ENCODE measurements at places on chromosomes 11 and 22.

- no peak for DNase-seq
Observed at GRCh38 chr11:10287766-10288715, 6.0 kb downstream of the SBF2 start.

GRCh38 chr11:119340335-119341221, at the start of gene C1QTNF5:
TSS of gene C1QTNF5 (minus strand) at chr11:119340883. CDS start at chr11:119340397, 486 bp downstream.
- peak; percentile 92 for DNase-seq

GRCh38 chr11:68312780-68313573, 586 bp downstream of the LRP5 start:
- no peak for DNase-seq

- peak; percentile 51 for DNase-seq
Observed at GRCh38 chr22:28172892-28173670, 254.0 kb upstream of the PITPNB start.

DNA sequence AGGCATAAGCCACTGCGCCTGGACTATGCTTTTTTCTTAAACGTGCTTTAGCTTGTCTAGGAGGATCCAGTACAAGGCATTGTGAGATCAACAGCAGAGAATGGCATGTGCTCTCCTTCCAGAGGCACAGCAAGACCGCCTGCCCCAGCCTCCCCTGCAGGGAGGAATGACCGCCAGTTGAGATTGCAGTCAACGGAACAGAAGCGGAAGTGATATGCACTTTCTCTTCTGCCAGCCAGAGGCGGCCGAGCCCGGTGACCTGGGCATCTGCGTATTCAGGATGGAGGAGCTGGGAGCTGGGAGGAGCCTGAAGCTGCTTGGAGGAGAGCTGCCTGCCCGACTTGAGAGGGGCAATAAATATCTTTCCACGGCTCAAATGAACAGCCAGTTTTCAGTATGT, 243.0 kb downstream of the CTTN start:
- DNase-seq, result no peak

- peak; percentile 66 for DNase-seq
Observed at GRCh38 chr22:40525250-40525884, 111.2 kb downstream of the MRTFA start.

DNA sequence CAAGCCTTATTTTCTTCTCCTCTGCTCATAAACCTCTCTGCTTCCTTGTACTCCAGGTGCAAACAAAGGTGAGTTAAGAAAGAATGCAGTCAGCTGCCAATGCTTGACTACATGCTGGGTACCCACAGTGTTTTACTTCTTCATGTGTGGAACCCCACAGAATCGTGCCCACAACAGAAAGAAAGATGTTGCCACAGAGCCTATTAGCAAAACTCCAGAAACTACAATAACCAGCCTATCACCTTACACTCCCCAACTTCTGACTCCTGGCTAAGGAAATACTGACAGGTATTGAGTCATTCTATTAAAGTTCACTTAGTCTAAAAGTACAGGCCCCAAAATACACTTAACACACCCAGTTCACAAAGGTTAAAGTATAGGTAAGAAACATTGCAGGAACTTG, 56.9 kb upstream of the CCDC89 start:
- no peak for DNase-seq

DNA sequence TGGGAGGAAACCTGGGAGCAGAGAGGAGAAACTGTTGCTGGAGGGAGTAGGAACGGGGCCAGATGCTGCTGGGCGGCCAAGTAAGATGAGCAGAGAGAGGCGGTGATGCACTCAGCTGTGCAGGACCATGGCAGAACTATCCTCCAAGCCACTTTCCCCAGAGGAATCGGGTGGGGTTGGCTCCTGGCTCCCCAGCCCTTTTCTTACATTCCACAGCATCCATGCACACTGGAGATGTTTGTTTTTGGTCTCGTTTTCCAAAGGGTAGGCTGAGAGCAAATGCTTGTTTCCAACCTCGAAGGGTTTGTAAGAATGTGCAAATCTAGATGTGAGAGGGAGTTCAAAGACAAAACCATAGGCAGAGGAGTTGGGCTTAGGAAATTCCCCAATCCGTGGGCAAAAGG, 73.2 kb downstream of the DBX1 start:
- no peak for DNase-seq

DNA sequence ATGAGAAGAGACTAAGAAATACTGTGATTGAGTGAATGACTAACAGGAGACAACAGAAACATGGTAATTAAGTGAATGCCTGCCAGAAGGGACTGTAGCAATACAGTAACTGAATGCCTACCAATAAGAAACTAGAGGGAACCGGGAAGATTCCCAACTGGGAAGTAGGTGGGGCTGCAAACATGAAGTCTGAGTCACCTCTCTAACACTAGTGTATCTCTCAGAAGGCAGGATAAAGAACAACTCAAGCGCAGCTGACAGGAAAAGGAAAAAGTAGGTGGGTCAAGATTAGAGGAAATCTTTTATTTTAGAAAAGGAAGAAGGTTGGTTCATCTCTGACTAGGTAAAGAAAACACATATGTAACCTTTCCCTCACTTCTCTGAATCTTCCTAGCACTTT, 14.0 kb downstream of the C11orf42 start:
- DNase-seq, result peak; percentile 87

- peak; percentile 56 for DNase-seq
Observed at GRCh38 chr11:838441-839279, 3.7 kb downstream of the POLR2L start.

DNA sequence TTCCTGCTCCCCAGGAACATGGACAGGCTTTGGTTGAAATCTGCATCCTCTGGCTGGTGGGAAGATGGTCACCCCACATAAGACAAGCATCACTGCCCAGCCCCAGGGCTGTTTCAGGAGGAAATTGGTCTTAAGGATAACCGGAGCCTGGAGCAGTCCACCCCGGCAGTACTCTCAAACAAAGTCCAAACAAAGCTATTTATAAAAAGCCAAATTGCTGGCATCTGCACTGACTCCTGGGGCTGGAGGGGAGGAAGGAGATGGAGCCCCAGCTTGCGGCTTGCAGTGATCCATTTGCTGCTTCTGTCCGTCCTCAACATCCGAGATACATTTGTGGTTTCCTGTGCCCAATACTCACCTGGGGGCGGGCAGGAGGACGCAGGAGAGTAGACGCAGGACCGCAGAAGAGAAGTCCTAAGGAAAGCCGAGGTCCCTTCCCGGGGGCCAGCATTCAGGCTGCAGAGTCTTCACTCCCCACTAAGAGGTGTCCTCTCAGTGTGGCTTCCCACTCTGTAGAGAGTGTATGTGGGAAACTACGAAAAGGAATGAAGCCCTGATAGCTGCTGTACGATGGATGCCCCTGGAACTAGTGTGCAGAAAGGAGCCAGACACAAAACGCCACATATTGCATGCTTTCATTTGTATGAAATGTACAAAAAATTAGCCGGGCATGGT, 107.3 kb upstream of the FGF3 start:
- no peak for DNase-seq

DNA sequence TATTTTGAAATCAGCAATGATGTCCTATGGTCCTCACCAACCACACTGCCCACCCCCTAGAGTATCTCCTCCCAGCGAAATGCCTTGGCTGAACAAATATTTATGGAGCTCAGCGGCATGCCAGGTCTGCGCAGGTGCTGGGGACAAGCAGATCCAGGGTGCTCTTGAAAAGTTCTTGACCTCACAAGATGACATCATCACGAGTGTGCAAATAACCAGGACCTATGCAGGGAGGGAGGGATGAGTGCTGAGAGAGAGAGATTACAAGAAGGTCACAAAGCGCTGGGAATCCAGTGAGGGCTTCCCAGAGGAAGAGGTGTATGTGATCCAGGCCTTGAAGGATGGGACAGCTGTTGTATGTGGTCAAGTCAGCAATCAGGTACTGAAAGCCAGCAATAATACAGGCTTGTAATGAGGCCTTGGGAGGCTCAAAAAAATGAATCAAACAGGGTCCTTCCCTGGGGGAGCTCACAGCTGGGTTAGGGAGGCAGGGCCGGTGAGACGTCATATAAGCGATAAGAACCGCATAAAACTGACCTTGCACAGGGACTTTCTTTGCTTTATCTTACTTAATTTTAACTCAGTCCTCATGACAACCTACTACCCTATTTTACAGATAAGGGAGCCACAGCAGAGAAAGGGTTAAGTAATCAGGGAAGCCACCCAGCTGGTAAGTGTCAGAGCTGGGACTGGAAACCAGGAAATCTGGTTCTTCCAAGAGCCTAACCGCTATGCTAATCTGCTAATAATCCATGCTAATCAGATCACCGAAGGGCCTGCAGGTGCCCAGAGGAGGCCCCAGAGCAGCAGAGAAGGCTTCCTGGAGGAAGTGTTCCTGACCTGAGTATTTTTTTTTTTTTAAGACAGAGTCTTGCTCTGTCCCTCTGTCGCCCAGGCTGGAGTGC, 8.2 kb downstream of the ARRB1 start:
- no peak for DNase-seq

- DNase-seq, result no peak
Observed at GRCh38 chr11:17762309-17762974, 27.9 kb downstream of the KCNC1 start.

Data from lung microvascular endothelial cell (primary cell).